AG09319 (cell line): ENCODE measurements at places on chromosomes 1 and 21.
A peak's percentile ranks its signal among the peaks of the same experiment; 100 is the strongest.

GRCh38 chr21:31397515-31397926, 53.5 kb upstream of the TIAM1 start:
- DNase-seq = no peak

GRCh38 chr1:25692560-25692959, 76.0 kb downstream of the MAN1C1 start:
- no peak for DNase-seq

GRCh38 chr1:117964290-117965038, 34.9 kb downstream of the WDR3 start:
- DNase-seq = no peak

- DNase-seq = no peak
These were observed 6.0 kb downstream of the TNFRSF14 start for GRCh38 chr1:2561898-2562895.

- no peak for DNase-seq
These were observed 117.1 kb downstream of the DSCAM start for GRCh38 chr21:40729761-40730425.

- DNase-seq = peak; percentile 28
These were observed 35.4 kb upstream of the CD1D start for GRCh38 chr1:158145173-158145719.

DNA sequence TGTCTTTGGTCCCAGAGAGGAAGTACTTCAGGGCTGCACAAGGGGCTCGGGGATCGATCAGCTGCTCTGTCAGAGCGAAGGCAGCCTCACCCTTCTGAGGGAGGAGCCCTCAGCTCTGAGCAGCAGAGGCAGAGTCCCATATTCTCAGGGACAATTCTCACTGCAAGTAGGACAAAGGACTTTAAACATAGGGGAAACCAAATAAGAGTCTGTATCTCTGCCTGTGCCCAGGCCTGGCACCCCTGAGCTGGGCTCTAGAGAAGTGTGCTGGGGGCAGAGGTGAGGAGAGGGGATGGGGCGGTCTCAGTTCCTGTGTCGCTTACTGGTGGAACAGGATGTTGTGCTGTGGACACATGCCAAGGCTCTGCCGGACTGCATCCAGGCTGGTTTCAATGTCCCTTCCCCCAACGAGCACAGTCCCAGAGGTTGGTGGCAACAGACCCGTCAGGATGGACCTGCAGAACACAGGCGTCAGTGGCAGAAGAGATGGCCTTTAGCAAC, 76.6 kb downstream of the ABCA4 start:
- no peak for DNase-seq

GRCh38 chr1:59136541-59137275, 160.2 kb upstream of the FGGY start:
- no peak for DNase-seq

- no peak for DNase-seq
These were observed 90.9 kb upstream of the RUNX3 start for GRCh38 chr1:25020851-25021590.
